ENCODE measurements at places on chromosomes 12 and 14.

- no peak for DNase-seq
Observed at GRCh38 chr14:87975636-87976035, 17.3 kb downstream of the GALC start.

GRCh38 chr14:89226801-89227495 is 190.1 kb downstream of the FOXN3 start:
- no peak for DNase-seq

- DNase-seq = no peak
Observed at GRCh38 chr14:101054671-101055070, 151.1 kb upstream of the RTL1 start.

GRCh38 chr12:89363084-89363483 is 10.8 kb upstream of the DUSP6 start:
- DNase-seq = no peak

DNA sequence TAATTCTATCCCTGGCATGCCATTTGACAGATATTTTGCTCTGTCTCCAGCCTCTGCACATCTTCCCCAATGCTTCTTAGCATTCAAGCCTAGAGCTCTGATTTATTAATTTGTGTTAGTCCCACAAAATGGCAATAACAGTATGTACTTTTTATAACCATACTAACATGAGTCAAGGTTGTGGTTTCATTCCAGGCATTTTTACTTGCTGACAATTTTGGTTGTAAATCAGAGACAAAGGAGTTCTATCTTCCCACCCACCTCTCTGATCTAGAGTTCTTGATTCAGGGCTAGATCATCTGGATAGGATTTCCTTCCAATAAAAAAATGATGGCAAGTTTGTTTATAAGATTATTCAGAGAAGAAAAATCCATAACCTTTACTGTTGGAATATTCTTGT is 18.5 kb upstream of the CISTR start:
- DNase-seq = peak; percentile 96

GRCh38 chr12:89038831-89039512 is 313.3 kb downstream of the DUSP6 start:
- DNase-seq = no peak

- DNase-seq = peak; percentile 2
Observed at GRCh38 chr14:60590991-60591414, 58.3 kb downstream of the SIX1 start.

DNA sequence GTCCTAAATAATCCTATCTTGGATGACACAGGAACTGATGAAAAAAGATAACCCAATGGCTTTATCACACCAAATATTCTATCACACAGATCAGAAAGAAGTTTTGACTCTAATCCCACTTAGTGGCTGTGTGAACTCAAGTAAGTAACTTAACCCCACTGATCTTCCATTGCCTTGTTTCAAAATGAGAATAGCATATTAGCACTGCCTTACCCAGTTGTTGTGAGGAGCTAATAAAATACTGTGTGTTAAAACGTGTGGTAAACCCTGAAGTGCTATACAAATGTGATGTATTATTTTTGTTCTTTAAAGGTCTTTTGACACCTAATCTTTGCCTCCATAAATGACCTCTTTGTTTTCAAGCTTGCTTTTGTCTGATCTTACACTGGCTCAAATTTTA is 60.9 kb upstream of the ARID2 start:
- DNase-seq = no peak

GRCh38 chr14:106347890-106348755 is 821.7 kb downstream of the TMEM121 start:
- no peak for DNase-seq

DNA sequence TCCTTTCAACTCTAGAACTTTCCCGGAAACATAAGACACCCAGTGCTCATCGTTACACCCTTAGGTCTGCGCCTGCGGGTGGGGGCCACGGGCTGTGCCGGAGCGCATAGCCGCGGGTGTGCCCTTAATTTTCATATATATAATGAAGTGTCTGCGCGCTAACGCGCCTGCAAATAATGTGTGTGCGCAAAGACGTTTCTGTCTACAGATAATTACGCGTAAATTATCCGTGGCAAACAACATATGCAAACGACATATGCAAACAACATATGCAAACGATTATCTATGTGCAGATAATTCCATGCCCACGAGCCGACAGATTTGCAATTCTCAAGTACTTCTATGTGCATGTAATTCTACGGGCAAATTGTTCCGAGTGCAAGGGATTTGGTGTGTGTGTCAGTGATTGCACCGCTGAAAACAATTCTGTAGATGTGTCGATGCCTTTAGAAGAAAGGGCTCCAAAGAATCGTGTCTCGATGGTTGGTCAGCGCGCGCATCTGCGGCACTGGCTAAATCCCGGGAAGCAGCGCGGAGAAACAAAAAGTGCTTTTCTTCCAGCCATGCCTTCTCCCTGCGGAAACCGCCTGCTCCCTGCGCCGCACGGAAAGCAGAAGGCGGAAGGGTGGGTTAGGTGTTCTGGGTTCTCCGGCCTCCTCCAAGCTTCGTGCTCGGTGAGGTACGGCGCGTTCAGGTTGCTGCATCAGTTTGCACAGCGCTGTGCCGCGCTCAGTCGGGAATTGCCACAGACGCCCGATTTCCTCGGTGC is 34.5 kb upstream of the TBX5 start:
- no peak for DNase-seq

DNA sequence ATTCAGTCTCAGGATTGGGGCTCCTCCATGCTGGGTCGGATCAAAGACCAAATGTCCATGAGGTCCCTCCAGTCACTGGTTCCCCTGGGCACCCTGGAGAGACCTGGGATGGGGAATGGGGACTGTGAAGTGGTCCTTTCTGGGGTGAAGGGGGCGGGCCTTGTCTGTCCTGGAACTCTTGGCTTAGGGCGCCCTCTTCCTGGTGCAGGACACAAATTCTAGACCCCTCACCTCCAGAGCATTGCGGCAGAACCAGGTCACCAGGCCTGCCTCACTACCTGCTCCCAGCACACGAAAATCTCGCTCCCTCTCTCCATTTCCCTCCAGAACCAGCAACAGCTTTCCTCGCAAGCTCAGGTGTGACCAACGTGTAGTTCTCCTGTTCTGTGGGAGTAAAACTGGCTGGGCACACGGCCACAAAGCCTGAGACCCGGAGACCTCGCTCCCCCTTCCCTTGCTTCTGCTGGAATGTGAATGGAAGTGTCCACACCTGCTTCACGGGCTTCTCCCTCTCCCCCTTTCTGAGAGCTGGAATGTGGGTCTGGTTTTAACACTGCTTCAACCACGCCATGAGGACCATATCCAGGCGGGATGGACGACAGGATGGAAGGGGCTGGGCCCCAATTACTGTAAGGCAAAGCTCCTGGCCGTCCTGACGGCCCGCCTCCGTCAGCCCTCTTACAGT is 112.7 kb downstream of the SCARB1 start:
- DNase-seq = no peak

- DNase-seq = no peak
Observed at GRCh38 chr14:38285962-38286361, 30.1 kb upstream of the CLEC14A start.

GRCh38 chr14:22096514-22096895 is 422.9 kb upstream of the OR4E1 start:
- no peak for DNase-seq

- DNase-seq = peak; percentile 24
Observed at GRCh38 chr14:88856786-88857366, 32.4 kb downstream of the TTC8 start.

DNA sequence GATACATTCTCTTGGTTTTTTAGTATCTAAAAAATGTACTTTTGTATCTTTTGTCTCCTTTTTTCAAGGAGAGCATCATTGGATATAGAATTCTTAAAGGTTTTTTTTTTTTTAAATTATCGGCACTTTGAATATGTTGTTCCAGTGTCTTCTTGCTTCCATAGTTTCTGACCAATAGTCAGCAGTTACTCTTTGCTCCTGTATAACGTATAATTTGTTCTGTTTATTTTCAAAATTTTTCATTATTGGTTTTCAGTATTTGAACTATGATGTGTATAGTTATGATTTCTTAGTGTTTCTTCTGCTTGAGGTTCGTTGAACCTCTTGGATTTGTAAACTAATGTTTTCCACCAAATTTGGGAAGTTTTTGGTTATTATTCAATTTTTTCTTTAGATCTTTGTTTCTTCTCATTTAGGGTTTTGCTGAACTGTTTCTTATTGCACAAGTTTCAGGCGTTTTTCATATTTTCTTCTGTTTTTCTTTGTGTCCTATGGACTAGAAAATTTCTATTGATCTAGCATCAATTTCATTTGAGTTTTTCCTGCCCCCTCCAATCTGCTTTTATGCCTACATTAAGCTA is 93.9 kb downstream of the PLBD1 start:
- DNase-seq = peak; percentile 36

- peak; percentile 58 for DNase-seq
Observed at GRCh38 chr12:78085542-78086182, 255.0 kb downstream of the NAV3 start.

DNA sequence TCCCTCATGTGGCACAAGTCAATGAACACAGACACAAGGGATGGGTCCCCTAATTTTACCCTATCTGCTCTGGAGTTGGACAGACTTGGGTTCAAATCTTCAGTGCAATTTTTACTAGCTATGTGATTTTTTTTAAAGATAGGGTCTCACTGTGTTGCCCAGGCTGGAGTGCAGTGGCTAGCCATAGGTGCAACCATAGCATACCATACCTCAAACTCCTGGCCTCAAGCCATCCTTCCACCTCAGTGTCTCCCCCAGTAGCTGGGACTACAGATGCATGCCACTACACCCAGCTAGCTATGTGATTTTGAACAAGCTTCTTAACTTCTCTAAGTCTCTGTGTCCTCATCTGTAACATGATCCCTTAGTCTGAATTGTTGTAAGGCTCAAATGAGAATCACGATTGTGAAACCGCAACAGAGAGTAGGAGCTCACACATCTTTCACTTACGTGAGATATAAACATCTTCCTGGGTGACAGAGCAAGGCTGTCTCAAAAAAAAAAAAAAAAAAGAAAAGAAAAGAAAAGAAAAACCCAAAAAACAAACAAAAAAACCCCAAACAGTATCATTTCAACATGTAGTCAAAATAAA is 4.7 kb downstream of the CALCOCO1 start:
- no peak for DNase-seq

DNA sequence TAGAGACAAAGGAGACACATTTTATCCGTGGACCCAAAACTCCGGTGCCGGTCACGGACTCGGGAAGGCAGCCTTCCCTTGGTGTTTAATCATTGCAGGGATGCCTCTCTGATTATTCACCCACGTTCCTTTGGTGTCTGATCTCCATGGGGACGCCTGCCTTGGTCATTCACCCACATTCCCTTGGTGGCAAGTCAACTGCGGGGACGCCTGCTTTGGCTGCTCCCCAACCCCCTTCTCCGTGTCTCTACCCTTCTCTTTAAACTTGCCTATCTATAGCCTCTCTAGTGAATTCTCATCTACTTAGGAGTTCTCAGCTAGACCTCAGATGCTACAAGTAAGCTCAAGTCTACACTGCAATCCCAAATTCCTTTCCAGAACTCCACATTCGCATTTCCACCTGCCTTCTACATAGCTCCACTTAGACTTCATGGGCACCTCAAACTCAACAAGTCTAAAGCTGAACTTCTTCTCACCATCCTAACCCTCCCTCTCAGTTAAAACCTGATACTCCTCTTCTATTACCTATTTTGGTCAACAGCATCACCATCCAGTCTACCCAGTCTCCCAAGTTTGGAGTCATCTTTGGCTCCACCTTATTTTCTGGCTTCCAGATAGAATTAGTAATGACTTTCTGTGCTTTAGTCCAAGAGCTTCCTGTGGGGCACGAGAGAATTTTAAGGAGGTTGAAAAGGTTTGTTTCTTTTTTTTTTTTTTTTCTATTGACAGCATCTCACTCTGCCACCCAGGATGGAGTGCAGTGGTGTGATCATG is 14.4 kb downstream of the SPTLC2 start:
- peak; percentile 17 for DNase-seq

- DNase-seq = no peak
Observed at GRCh38 chr12:114447274-114447716, 41.4 kb upstream of the TBX5 start.

DNA sequence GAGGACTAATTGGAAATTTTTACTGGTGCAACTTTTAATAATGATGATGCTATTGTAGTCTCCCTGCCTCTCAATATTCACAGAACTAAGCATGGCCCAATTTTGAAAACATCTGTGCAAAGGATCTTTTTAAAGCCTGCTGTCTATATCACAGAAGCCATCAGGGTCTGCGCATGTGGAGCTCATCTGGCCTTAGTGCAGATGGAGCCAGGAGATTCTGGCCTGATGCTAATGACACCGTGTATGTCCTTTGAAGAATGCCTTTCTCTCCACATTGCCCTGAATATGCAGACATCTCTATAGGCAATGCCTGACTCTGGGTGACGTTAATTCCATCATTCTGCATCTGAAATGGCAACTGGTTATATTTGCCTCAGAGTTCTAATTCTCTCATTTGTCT is 1205.9 kb downstream of the AACS start:
- DNase-seq = no peak

DNA sequence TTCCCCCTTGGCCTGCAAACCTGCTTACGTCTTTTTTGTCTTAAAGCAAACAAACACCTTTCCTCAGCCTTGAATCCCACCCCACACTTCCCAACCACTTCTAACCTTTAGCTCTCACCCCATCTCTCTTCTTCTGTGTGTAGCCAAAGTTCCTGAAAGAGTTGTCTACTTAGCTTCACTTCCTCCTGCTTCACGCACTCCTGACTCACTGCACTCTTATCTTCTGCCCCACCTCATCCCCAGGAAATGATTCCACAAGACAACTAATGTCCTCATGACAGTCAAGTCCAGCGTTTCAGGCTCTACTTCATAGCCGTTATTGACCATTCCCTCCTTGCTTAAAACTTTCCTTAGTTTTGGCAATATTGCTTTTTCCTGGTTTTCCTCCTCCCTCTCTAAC is 22.4 kb downstream of the EIF2B2 start:
- no peak for DNase-seq

GRCh38 chr12:14910090-14910915 is 24.6 kb upstream of the MGP start:
- DNase-seq = peak; percentile 77

GRCh38 chr14:78595797-78596196 is 425.6 kb downstream of the NRXN3 start:
- no peak for DNase-seq

- no peak for DNase-seq
Observed at GRCh38 chr14:27050208-27050607, 452.4 kb upstream of the NOVA1 start.

GRCh38 chr12:122949816-122950675 is 16.2 kb downstream of the ABCB9 start:
- DNase-seq = no peak

DNA sequence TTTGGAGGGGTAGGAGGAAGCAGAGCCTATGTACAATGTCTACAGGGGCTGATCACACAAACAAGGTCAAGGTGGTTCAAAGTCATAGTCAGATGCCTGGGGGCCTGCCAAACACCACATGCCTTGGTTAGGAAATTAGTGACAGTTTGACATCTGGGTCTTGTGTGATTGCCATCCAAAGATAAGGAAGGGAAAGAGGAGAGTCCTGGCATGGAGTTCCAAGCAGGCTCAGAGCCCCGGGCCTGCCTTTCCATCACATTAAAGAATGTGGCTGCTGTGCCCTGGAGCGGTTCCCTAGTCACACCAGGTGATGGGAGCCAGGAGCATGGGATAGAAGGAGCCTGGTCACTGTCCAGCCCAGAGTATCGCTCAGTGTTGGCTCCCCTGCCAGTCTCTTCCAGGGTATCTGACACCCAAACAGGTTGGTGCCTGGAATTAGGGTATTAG is 53.6 kb upstream of the BCL2L14 start:
- DNase-seq = peak; percentile 92

Data from M059J (cell line).